Lung (tissue), 17 donors: ENCODE measurements at places on chromosomes 7 and 10.

- DNase-seq = peak; percentile 74
Observed at GRCh38 chr7:109549471-109550193, 980.0 kb downstream of the DNAJB9 start.

DNA sequence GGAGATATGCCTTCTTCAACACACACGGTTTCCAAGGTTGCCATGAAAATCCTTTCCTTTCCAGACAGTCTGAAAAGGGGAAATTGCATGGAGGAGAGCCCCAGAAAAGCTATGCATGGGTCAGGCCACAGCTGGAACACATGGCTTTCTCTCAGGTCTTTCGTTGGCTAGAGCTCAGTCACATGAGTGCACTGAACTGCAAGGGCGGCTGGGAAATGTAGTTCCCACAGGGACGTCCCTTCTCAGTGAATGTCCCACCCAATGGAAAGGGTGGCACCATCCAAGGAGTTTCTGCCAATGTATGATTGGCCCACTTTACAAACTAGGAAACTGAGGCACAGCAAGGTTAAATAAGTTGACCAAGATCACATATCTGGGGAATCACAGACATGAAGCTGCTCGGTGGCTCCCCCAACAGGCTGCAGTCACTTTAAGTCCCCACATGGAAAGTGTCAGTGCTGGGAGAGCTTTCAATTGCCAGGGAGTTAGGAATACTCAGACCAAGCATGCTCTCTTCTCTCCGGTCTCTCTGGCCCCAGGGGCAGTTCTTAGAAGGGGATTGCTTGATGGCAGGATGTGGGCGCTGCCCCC is 571.3 kb downstream of the GLRX3 start:
- DNase-seq = no peak

DNA sequence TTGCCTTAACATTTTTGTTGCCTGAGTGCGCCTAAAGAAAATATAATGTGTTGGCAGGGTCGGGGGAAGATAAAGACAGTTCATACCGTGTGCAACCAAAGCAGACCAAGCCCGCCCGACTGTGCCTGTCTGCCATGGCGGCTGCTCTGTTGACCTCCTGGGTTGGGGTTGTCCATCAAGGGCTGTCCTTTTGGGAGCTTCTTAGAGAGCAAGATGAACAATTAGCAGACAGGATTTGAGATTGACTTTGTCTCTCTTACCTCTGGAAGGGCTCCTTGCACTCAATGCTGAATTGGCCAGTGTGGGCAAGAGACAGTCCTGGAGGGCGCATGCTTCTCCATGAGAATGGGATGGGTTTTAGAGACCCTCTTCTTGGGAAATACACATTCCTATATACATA is 319.6 kb downstream of the GLRX3 start:
- no peak for DNase-seq

GRCh38 chr7:98178762-98179490 is 32.3 kb upstream of the BHLHA15 start:
- no peak for DNase-seq

DNA sequence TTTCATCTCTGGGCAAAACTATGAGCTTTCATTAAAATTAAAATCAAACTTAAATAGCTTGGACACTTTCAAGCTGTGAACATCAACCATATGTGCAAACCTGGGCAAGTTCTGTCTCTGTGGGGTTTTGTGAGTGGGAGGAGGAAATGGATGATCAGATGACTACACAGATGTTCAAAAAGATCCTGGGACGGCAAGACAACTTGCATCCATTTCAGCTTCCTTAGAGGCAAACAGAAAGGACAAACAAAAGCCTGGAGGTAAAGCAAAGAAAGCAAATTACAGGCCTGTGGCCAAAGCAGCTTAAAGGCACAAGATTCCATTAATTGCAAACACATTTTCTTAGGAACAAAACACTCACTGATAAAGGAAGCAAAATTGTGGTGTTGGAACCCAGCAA is 222.2 kb downstream of the NEBL start:
- DNase-seq = no peak

- DNase-seq = peak; percentile 37
Observed at GRCh38 chr7:157432541-157432956, 95.7 kb downstream of the DNAJB6 start.

GRCh38 chr10:6514844-6515780 is 65.0 kb downstream of the PRKCQ start:
- no peak for DNase-seq

- DNase-seq = peak; percentile 19
Observed at GRCh38 chr10:11639849-11640764, 28.7 kb upstream of the USP6NL start.

- DNase-seq = no peak
Observed at GRCh38 chr7:1692515-1693418, 22.7 kb downstream of the ELFN1 start.

- DNase-seq = no peak
Observed at GRCh38 chr10:120793088-120793487, 58.1 kb upstream of the WDR11 start.

- no peak for DNase-seq
Observed at GRCh38 chr7:104005197-104005596, 15.7 kb upstream of the RELN start.

DNA sequence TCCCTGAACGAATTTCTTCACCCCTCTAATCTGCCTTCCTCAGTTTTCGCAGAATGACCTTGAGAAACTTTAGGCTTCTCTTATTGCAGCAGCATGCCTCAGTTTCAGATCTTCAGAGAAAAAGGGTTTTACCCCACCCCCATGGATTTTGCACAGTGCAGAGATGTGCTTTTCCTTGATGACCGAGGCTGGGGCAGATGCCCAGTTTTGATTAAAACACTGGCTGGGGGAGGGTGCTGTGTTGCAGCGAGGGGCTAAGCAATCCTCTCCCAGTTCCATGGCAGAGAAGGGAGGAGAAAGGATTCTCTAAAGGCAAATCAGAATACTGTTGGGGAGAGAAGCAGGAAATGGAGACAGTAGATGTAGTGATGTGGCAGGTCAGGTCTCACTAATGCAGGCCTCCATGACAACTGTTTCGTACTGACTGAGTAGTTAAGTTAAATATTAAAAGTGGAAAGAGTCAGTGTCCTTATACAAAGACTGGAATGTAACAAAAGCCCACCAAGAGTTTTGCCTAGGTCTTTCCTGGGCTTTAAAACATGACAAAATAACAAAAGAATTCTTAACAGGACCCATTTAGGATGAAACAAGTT is 50.8 kb upstream of the PDZD8 start:
- no peak for DNase-seq

DNA sequence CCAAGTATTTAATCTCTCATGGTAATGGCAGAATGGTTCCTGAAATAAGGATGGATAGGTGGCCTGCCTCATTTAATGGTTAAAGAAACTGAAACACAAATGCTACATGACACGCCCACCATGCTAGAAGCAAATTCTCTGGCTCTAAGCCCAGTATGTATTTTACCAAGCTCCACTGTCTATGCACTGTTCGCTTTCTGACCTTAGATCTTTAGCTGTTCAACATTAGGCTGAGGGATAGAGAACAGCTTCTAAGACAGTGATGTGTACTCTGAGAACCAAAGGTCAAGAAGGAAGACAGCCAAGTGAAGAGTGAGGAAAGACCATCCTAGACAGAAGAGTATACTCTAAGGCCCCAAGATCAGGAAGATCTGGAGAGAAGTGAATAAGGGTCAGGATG is 26.6 kb downstream of the FAM3C start:
- peak; percentile 79 for DNase-seq

- no peak for DNase-seq
Observed at GRCh38 chr7:91288208-91288824, 24.1 kb downstream of the FZD1 start.

DNA sequence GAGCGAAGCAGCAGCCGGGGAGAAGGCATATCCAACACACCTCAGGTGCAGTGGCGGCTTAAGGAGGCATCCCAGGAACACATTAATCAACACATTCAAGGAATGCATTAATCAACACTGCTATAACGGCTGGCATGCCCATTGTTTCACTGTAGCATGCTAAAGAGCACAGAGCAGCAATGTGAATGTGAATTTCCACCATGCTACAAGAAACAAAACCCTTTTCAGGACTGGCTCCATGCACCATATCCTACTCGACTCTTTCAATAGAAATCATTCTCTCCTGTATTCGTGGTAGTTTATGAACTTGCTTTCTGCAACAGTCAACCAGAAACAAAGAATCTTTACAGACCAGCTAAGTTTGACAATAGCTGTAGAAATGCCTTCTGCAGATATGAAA is 149.0 kb downstream of the NRCAM start:
- no peak for DNase-seq

DNA sequence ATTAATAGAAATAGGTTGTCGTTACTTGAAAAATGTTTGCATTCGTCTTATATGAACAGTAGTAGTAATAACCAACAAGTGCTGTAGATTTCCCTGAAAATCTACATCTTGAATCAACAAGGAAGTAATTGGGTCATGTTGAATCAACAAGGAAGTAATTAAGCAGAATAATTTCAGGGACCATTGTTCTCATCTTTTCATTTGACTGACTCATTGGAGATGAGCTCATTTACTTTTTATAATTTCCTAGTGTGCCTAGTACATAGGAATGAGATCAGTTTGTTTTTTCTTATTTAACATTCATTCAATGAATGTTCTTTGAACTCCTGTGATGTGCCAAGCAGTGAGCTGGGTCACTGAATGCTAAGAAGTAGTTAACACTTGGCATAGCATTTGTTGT is 8.2 kb downstream of the CLDN12 start:
- no peak for DNase-seq

- DNase-seq = no peak
Observed at GRCh38 chr7:32224276-32224675, 154.1 kb upstream of the PDE1C start.

DNA sequence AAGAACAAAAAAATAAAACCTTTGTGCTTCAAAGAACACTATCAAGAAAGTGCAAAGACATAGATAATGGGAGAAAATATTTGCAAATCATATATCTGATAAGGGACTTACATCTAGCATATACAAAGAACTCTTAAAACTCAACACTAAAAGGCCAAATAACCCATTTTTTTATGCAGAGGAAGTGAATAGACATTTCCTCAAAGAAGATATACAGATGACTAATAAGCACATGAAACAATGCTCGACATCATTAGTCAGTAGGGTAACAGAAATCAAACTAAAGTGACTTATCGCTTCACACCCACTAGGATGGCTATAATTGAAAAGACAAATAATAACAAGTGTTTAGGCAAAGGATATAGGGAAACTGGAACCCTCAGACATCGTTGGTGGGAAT is 78.0 kb downstream of the MALSU1 start:
- DNase-seq = no peak

DNA sequence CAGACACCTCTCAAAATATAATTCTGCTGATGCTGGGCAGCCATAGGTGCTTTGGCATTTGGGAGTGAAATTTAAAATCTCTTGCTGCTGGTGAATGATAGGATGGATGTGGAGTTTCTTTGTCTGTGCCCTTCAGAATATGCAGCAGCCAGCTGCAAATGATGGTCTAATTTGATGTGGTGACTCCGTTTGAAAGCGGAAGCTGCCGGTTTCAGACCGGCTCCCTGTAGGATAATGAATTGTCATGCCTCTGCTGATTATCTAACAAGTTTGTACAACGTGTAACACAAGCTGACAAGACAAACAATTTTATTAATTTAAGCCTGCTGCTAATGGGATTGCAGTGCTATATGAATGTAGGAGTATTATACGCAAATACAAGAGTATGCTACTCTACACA is 103.5 kb downstream of the SND1 start:
- DNase-seq = peak; percentile 19

DNA sequence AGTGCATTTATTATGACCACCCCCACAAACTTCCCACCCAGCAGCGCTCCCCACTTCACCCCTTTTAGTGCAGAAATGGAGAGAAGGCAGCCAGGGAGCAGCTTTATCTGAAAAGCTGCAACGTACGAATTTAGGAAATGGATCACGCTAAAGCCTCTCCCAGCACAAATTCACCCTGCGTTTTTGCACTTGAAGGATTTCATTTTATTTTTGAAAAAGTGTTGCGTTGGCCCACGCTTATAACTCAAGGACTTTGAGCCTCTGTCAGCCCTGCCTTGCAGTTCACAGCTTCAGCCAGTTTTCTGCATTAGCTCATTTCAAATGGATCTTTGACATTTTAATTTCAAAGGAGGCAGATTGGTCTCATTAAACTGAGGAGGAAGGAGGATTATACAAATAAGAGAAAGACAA is 556.1 kb downstream of the KCNMA1 start:
- DNase-seq = peak; percentile 40

DNA sequence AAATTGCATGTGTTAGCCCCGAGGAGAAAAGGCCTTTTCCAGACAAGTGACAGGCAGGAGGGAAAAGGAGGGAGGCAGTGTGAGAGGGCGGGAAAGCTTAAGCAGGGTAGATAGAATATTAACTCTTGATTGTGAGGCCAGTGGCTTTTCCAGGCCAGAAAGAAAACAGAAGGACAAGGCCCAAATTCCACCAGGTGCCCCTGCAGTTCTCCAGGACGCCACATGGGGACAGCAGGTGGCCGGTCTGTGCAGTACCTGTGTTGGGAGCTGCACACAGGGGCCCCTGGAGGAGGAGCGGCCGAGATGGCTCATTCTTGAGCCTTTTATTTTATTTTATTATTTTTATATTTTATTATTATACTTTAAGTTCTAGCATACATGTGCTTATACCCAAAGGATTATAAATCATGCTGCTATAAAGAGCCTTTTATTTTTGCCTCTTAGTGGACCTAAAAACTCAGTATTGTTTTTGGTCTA is 141.3 kb upstream of the KLF14 start:
- DNase-seq = peak; percentile 27

DNA sequence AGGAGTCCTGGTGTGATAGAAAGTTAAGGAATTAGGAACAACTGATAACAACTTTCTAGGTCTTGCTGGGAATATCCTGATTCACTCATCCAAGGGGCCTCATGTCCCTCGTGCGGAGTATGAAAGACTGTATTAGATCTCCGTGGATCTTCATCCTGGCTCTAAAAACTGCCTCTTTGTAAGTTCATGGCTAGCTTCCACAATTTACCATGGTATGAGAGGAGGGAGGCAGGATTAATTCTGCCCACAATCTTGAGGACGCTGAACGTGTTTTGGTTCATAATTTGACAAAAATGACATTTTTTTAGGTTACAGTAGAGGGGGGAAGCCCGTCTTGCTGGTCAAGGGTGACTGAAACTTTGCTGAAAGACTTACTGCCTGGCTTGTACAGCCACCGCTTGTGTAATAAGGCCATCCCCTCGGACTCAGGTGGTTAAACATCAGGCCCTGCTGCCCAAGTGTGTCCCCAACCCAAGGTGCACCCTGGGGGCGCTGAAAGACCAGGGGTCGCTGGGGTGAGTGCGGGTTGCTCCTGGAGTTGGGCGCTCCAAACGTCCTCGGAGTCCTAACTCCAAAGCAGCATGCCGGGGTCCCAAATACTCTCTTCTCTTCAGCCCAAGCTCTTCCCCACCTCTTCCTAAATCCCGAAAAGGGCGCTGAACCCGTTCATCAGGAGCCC is 733 bp downstream of the HIBADH start:
- DNase-seq = peak; percentile 69
